Muscle of back (tissue), 13 donors: ENCODE measurements at places on chromosomes 7 and 10.

GRCh38 chr10:129525401-129525801 lies 58.4 kb downstream of the MGMT start:
- DNase-seq = peak; percentile 85

- no peak for DNase-seq
Measured at GRCh38 chr7:148964483-148965267, 63.6 kb downstream of the PDIA4 start.

DNA sequence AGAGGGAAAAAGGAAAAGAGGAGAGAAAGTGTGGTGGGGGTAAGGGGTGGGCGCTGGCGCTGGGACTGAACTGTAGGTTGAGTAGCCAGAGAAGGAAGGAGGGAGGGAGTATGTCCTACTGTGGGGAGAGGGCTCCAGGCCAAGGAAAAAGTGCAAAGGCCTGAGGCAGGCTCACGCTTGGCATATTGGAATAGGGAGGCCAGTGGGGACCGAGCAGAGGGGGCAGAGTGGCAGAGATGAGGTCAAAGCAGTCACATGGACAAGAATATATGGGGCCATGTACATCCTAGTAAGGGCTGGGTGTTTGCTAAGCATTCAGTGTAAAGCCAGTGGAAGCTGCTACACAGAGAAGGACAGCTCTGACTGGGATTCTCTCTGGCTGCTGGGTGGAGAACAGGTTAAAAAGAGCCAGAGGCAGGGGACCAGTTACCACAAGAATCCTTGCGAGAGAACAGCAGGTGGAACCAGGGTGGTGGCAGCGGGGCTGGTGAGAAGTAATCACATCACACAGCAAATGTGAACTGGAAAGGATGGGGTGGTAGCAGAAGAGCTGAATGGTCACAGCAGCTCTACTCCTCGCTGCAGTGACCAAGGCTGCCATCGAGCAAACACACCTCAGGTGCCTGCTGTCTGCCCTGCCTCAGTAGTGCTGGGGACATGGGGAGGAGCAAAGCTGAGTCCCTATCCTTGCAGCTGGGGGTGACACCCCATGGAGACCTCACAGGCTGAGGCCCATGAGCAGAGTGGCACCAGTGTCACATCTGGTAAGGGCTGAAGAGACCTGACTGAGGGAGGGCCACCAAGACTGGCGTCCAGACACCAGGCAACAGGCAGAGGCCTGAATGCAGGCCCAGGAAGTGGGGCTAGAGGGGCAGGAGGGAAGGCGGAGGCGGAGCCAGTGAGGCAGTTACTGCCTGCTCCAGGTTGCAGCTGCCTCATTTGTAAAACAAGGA lies 39.5 kb downstream of the FAM53B start:
- no peak for DNase-seq

DNA sequence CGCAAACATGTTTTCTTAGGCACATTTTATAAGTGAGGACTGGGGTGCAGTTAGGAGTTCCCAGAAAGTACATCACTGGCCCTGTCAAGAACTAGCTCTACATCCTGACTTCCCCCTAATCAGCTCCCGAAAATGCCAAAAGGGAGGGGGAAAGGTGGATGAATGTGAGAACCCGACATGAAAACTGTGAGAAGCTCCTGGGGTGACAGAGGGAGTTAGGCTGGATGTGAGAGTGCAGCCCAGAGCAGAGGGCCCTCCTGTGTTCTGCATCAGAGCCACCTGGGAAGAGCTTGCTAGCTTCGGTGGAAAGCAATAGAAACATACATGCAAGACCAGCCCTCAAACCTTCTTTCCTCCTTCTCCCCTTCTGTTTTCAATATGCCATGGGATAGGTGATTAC lies 30.5 kb upstream of the SEM1 start:
- no peak for DNase-seq

DNA sequence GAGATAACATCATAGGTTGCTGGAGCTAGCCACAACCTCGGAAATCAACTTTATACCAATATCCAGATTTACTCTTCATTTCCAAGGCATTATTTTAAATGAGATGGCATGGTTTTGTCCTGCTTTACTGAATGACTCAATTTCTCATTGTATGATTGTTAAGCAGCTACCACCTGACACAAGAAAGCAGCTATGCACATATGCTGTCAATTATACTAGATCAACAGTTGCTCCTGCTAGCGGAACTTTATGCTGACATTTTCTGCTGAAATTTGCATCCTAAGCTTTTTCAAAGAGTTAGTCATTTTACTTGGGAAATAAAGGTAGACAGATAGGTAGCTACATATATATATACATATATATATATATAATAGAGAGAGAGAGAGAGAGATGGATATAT lies 8.9 kb upstream of the CH25H start:
- DNase-seq = no peak

- peak; percentile 16 for DNase-seq
Measured at GRCh38 chr7:120862987-120863590, 5.1 kb upstream of the TSPAN12 start.

GRCh38 chr10:132511121-132512051 lies 26.2 kb upstream of the INPP5A start:
- peak; percentile 43 for DNase-seq

GRCh38 chr10:68218786-68219185 lies 13.1 kb downstream of the ATOH7 start:
- no peak for DNase-seq

GRCh38 chr10:129851941-129852640 lies 112.0 kb downstream of the EBF3 start:
- DNase-seq = no peak

DNA sequence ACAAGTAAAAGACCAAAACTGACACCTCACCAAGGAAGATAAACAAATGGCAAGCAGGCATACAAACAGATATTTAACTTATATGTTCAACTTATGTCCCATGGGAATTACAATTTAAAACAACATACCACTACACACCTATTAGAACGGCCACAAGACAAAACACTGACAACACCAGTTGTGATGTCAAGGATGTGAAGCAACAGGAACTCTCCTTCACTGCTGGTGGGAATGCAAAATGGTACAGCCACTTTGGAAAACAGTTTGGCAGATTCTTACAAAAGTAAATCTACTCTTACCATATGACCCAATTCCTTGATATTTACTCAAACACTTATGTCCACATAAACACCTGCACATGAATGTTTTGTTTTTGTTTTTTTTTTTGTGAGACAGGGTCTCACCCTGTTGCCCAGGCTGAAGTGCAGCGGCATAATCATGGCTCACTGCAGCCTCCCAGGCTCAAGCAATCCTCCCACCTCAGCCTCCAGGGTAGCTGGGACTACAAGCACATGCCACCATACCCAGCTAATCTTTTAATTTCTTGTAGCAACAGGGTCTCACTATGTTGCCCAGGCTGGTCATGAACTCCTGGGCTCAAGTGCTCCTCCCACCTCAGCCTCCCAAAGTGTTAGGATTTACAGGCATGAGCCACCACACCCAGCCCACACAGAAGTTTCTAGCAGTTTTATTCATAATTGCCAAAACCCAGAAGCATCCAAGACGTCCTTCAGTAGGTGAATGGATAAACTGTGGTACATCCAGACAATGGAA lies 27.3 kb downstream of the HERC4 start:
- DNase-seq = no peak
